GDM1 (cell line): ENCODE measurements at places on chromosomes 4 and X.

DNA sequence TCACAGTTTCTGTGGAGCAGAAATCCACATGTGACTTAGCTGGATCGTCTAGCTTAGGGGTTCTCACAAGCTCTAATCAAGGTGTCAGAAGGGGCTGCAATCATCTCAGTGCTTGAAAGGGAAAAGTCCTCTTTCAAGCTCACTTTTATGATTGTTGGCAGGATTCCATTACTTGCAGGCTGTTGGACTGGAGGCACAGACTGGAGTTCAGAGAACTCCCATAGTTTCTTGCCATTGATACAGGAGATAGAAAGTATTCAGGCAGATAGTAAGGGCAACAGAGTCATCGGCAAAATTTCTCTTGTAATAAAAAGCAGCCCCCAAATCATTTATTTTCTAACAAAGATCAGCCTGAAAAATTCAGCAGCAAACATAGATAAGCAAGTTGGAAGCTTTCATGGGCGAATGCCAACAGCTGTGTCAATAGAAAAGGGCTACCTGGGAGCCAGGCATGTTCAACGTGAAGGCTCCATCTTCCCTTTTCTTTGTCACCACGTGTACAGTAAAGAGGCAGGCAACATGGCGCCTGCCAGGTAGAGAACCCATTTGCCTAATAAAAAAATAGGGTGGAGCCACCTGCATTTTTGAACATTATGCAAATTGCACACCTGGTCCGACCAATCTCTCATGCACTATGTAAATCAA lies 64.4 kb downstream of the CXCL13 start:
- no peak for DNase-seq

DNA sequence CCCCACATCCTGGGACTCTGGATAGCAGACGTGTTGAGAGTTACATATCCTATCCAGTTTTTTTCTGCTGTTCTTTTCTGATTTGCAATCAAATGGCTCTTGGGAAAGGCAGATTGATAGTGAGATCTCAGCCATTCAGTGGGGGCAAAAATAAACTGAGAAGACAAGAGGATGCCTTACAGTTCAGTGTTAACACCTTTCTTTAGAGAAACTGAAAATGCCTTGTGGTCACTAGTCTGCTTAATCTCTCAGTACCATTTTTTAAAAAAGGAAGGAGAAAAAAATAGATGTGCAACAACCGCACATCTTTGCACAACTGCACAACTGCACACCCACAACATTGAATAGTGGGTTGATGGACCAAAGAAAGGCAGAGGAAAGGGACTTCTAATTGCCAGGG lies 109.3 kb downstream of the ARHGEF9 start:
- DNase-seq: no peak

- DNase-seq: no peak
Measured at GRCh38 chr4:176084769-176085168, 19.1 kb downstream of the WDR17 start.

DNA sequence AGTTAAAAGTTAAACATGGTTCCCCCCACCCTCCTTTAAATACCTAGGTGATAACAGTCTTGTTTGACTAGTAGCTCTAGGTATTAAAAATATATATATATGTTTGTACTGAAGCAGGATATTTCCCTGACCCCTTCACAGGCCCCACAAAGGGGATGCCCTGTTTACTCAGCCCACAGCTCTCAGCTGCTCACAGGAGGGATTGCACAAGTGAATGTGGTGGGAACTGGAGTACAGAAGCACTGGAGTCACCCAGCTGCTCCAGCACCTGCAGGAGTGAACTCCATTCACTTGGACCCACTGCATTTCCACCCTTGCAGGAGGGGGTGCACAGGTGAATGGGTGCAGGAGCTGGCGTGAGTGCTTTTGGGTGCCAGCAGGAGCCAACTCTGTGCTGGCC lies 99.3 kb upstream of the TLR3 start:
- DNase-seq: no peak

GRCh38 chr4:73741750-73742489 lies 1.6 kb downstream of the CXCL8 start:
- DNase-seq: no peak

DNA sequence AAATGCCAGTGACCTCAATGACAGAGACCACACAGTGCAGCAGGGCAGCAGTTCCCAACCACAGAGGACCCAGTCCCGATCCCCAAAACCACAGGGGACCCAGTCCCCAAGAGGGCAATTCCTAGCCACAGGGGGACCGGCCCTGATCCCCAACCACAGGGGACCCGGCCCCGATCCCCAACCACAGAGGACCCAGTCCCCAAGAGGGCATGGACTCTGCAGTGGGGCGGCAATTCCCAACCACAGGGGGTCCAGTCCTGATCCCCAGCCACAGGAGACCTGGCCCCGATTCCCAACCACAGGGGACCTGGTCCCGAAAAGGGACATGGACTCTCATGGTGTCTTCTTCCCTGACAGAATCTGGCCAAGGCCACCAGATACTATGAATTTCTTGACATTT lies 136.3 kb downstream of the AFAP1 start:
- no peak for DNase-seq

GRCh38 chr4:182914357-182914756 lies 2.8 kb downstream of the DCTD start:
- no peak for DNase-seq

GRCh38 chrX:154827194-154828015 lies 7.1 kb downstream of the SMIM9 start:
- no peak for DNase-seq

- no peak for DNase-seq
Measured at GRCh38 chr4:41169256-41169800, 45.0 kb downstream of the APBB2 start.

- DNase-seq: no peak
Measured at GRCh38 chrX:16188687-16189086, 21.4 kb downstream of the MAGEB17 start.

- no peak for DNase-seq
Measured at GRCh38 chr4:113499696-113500095, 261.8 kb downstream of the CAMK2D start.

DNA sequence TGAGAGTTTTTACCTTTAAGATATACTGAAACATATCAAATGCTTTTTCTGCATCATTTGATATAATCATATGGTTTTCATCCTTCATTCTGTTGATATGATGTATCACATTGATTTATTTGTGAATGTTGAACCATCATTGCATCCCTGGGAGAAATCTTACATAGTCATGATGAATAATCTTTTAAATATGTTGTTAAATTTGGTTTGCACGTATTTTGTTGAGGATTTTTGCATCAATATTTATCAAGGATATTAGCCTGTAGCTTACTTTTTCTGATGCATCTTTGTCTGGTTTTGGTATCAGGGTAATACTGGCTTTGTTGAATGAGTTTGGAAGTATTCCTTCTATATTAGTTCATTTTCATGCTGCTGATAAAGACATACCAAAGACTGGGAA lies 541.4 kb downstream of the TLL1 start:
- no peak for DNase-seq

GRCh38 chr4:153119626-153120025 lies 84.6 kb upstream of the TRIM2 start:
- DNase-seq: no peak

DNA sequence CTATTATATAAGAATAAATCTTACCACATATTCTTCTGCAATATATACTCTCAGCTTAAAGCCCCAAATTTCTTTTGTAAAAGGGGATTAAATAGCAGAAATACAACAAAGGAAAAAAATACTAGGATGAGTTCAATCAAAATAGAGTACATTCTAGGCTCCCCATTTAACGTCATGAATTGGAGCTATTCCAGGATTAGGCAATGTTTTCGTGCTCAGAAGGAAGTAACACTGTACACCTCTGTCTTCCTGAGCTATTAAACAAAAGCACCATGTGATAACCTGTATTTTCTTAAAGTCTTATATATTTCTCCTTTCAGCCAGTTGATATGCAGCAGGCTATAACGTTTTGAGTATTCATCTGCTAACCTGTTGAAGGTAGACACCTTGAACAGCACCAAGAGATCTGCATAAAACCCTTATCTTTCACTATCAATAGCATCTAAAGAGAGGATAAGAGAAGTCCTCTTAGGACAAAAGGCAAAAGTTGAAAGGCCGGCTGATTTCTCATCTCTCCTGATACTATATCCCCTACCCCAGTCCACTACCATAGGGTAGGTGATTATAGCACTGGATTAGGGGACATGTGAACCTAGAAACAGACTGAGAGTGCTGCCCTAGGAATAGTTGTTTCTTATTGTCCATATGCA lies 31.5 kb downstream of the TEC start:
- no peak for DNase-seq

- no peak for DNase-seq
Measured at GRCh38 chr4:118969359-118969758, 80.7 kb downstream of the SYNPO2 start.

GRCh38 chr4:146154057-146154456 lies 21.5 kb upstream of the LSM6 start:
- no peak for DNase-seq

GRCh38 chrX:5220421-5220820 lies 1008.2 kb downstream of the NLGN4X start:
- no peak for DNase-seq

GRCh38 chrX:143768976-143769375 lies 48.4 kb upstream of the SPANXN2 start:
- no peak for DNase-seq

DNA sequence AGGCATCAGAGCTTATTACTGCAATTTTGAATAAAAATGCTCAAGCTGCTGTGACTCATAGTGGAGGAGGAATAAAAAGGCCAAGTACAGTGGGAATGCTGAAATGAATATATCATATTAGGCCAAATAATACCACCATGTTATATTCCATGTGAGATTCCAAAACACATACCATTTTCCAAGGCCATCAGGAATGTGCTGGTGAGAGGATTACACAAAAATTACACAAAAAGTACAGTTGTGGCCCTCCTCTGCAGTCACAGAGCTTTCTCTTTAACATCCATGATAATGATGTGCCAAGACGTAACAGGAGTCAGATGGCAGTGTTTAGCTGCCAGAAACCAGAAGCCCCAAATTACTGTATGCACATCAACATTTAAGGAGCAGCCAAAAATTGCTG lies 153.5 kb downstream of the PCDH18 start:
- DNase-seq: no peak

DNA sequence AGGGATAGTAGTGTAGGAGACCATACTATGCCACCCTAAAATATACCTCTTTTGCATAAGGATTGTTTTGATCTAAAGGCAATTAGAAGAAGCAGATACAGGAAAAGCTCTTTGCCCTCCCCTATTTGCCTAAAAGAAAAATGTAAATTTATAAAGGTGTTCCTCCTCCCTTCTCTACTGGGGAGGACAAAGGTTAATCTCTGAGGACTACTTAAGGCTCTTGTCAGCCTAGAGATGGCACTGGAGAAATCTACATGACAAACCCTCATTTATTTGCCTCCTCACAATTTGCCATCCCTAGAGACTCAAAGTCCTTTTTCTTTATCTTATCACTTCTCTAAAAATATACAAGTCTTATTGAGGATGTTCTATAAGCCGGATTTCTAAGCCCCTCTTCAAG lies 1021.8 kb downstream of the STPG2 start:
- no peak for DNase-seq

DNA sequence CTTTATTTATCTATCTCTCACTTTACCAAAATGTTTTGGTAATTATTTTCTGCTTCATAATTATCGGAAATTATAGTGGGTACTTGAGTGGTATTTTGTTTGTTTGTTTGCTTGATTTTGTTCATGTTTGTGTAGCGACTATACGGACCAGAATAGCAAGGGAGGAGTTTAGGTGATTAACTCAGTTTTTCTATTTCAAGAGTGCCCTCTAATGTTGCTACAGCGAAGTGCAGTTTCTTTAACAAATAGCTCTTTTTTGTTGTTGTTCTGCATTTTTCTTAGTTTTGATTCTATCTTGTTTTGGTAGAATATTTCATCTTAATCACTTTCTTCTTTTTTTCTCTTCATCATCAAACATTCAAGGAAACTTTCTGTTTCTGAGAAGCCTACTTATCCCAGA lies 40.8 kb upstream of the QRFPR start:
- no peak for DNase-seq

DNA sequence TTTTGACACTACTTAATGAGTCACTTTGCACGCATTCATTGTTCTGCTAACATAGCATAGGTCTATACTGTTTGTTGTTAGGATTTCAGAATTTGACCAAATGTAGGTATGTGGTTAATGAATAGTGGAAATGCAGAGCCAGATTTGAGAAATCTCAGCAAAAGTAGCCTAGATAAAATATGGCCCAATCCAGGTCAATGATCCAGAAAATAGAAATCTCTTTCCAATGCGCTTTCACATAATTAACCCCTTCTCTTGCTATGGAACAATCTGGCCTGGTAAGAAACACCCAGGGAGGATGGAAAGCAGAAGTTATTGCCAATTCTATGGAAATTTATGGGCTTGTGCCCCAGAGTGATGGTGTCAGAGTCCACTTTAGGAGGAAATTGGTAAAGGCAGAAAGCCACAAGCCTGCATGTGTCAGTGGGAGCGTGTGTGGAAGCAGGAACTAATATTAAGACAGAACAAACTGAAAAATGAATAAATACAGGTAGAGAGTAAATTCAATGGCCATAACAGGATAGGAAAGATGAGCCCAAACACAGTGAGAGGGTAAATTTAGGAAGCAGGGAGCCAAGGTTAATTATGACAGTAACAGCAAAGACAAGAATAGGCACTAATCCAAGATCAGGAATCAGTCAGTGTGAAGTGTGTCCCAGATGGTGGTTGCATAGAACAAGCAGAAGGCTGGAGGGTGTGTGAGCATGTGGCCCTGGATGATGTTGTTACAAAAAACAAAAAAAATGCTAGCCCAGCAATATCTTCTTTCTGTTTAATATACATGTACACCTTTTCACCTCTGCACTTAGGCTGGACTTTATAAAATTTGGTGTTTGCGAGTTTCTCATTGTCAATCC lies 102.9 kb downstream of the SYTL5 start:
- DNase-seq: no peak

DNA sequence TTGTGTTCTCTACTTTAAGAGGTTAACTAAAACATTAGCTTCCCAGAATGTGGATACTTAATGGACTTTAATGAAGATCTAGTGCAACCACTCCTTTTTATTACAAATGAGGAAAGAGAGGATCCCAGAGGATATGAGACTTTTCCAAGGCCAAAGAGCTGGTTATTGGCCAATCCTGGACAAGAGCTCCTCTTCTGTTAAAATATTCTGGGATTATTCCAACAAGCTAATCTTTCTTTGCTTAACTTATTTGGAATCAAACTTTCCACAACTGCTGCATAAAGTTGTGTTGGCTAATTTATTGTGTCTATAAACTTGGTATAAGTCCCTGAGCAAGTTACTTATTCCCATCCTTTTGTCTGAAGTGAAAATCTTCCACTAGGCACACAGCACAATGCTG lies 174.2 kb upstream of the HCCS start:
- DNase-seq: no peak

- DNase-seq: no peak
Measured at GRCh38 chr4:149914119-149915115, 98.8 kb upstream of the IQCM start.

DNA sequence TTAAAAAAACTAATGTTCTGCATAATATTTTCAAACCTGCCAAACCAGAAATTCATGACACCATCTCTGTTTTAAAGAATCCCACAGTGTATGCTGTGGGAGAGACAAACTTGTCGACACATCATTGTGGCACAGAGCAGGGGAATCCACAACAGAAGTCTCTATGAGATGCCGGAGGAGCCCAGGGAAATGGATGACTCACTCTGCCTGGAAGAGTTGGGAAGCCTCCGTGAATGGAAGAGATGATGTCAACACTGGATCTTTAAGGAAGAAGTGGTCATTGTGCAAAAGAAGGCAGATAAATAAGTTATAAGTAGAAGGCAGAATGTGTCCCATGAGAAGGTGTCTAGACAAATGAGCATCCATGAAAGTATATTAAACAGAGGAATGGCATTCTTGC lies 595.1 kb downstream of the RAB28 start:
- DNase-seq: no peak
